ENCODE measurements at places on chromosomes 5 and 9.
A peak's percentile ranks its signal among the peaks of the same experiment; 100 is the strongest.

- DNase-seq = no peak
These were observed 5.6 kb downstream of the SLIT3 start for GRCh38 chr5:169295306-169295705.

- no peak for DNase-seq
These were observed 47.2 kb downstream of the ARHGEF28 start for GRCh38 chr5:73673161-73673591.

DNA sequence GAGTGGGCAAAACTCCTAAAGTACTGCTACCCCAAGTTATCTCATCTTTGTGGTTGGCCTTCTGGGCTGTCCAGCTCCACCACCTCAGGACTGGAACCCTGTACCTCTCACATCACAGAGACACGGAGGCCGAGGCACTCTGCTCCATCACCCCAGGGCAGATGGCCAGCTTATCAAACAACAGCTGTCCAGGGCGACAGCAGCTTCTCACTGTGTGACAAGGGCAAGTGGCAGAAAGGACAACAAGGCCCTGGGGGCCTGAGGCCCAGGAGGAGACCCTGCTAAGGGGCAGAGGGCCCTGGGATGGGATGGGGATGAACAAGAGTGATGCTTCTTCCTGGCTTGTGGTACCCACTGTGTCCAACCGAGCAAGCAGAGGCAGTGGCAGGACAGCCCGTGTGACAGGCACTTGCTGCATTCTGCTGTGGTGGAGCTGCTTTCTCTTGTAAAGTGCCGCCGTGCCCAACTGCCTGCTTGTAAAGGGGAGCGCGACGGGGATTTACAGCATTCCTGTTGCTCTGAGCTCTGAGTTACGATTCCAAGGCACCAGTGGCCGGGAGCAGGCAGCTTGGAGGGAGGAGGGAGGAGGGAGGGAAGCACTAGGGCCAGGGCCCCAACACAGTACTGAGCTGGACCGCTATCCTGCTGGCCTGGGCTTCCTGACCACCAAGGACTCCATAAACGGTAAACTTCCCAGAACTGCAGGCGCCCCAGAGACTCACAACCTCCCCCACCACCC lies 71.2 kb downstream of the SHB start:
- no peak for DNase-seq

- DNase-seq = no peak
These were observed 9.7 kb upstream of the ANKDD1B start for GRCh38 chr5:75601567-75601966.

GRCh38 chr9:129934041-129934591 lies 98.9 kb downstream of the USP20 start:
- peak; percentile 21 for DNase-seq

DNA sequence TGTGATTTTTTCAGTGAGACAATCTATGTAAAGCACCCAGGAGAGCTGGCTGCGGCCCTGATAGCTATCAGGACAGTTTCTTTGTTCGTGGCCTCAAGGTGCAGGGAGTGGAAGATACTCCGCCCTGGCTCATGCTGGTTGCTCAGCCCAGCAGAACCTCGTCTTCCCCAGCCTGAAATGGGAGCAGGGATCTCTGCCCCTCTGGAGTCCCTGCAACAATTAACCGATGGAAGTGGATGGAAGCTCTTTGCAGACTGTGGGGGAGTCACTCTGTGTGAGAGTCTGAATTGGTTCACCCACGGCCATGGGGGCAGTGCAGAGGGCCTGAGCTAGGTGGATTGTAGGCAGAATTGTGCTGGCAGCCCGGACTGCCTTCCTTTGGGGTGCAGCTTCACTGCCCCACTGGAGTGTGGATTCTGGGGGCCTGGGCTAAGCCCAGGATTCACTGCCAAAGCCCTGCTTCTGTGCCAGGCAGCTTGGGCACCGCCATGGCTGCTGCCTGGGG lies 2.8 kb downstream of the AIF1L start:
- no peak for DNase-seq

GRCh38 chr5:152456815-152457443 lies 51.9 kb upstream of the NMUR2 start:
- DNase-seq = no peak

- DNase-seq = no peak
These were observed 3.8 kb upstream of the STPG3 start for GRCh38 chr9:137247135-137247915.

DNA sequence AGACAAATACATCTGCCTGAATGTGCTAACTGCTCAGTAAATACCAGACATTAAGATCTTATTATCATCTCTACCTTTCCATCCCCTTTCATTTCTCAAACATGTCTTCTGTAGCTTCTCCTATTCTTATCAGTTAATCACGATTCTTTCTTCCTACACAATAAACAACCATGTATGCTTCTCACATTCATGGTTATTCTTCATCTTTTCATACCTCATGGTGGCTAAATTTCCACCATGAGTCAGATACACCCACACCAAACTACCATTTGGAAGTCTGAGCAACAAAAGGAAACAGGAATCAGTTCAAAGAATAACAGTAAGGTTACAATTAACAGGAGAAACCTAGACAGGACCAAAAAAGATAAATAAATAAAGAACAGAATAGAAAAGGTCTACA lies 7.7 kb downstream of the ZNF622 start:
- DNase-seq = no peak

DNA sequence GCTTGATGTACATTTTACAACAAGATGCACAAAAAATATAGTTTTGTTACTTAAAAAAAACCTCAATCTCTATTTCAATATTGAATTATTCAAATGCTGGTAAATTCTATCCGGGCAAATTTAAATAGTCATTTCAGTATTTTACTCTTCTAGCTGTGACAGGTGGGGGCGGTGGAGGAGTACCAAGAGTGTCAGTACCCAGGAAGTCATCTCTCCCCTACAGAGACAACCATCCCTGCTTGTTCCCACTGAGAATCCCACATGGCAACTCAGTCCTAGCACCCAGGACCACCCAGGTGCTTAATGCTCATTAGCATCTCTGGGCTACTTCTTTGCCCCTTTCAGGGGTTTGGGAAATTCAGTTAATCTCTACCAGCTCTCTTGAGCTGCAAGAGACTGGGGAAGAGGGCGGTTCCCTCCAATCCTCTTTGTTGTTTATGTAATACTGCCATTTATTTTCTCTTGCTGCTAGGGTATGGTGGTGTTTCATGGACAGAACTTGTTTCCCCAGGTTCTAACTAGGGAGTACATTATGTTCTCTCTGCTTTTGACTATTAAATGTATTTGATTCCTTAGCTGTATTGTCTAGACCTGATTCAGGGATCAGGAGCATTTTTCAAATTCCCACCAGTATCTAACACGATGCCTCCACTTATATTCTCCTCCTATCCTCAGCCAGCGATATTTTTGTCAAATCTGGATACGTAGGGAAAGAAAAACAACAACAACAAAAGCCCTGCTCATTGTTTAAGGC lies 122.5 kb downstream of the CDH18 start:
- no peak for DNase-seq

DNA sequence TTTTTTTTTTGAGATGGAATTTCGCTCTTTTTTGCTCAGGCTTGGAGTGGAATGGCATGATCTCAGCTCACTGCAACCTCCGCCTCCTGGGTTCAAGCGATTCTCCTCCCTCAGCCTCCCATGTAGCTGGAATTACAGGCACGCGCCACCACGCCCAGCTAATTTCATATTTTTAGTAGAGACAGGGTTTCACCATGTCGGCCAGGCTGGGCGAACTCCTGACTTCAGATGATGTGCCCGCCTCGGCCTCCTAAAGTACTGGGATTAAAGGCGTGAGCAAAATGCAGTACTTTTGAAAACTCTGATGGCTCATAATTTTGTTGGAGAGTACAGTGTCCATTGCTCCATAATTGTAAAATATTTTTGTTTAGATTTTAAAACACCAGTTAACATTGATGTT lies 52.6 kb downstream of the CCNH start:
- no peak for DNase-seq

DNA sequence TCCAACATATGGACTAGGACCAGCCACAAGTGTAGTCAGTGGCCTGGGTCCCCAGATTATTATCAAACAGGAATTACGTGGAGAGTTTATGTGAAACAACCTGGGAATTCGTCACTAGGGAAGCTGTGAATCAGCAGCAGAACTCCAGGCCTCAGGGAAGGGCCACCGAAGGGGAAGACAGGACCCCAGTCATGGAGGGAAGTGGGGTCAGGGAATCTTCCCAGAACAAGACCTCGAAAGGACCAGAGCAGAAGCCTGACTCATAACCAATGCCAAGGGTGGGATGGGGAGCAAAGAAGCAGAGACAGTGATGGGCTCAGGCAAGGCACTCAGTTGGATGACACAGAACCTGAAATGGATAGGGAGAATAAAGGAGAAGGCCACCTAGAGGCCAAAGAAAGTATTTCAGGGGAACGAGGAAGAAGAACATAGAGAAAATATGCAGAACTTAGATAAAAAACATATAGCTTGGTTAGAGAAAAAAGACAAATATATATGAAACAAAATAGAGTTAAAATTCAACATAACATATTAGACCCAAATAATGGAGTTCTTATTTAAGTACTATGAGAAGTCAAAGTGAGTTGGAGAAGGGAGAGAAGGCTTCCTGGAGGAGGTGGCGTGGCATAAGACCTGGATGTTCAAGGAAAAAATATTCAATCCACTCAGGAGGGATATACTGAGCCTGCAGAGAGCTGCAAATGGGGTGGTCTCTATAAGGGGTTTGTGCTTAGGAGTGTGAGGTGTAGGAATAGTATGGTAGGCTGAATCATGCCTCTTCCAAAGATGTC lies 66.7 kb upstream of the CAST start:
- peak; percentile 31 for DNase-seq

DNA sequence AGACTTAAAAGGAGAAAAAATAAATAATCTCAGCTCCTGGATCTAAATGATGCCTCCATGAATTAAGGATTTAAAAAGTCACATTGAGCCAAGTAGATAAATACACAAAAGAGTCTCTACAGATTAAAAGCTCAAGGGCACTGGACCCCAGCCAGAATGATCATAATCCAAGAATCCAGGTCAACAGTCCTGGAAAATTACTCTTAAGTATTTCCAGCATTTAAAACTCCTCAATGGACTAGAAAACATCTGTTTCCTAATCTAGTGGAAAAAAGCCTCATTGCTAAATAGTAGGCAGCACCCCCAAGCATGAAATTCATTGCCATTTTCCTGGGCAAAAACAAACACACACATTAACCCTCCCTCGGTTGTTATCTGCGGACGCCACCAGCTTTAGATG lies 96.8 kb downstream of the FRMD3 start:
- no peak for DNase-seq

DNA sequence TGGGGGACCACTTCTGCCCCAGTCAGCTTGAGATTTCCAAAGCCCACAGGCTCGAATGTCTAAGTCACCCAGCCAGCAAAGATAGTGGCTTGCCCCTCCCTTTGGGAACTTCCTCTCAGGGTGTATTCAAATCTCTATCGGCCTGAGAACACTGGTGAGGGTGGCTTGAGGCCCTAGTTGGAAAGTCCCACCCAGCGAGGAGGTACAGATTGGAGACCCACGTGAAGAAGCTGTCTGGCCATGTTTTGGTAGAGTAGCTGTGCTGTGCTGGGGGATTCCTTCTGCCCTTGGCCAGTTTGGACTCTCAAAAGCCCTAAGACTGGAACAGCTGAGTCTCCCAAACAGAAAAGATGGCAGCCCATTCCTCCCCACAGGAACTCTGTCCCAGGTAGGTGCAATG lies 172.7 kb upstream of the RIOK2 start:
- no peak for DNase-seq

DNA sequence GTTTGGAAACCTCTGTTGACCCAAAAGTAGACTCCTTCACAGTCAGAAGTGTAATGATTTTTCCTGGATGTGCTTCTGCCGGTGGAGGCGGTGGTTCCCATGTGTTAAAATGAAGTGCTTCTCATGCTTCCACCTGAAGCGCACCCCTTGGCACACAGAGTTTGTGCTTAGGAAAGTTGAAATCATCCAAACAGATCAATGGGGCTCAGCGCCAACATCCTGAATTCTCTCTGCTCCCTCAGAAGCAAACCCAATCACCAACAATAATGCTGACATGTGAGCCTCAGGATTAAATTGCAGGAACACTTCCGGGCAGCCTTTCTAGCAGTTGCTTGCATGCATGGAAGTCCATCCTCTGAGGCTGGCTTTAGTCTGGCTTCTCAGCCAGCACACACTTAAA lies 71.0 kb downstream of the MED10 start:
- DNase-seq = no peak

- DNase-seq = no peak
These were observed 456.4 kb downstream of the CDH10 start for GRCh38 chr5:24188216-24188925.

GRCh38 chr9:38326122-38326521 lies 66.4 kb upstream of the ALDH1B1 start:
- DNase-seq = no peak

- no peak for DNase-seq
These were observed 11.0 kb upstream of the ATP6V0E1 start for GRCh38 chr5:172972552-172972951.

- peak; percentile 46 for DNase-seq
These were observed 50.8 kb downstream of the NR3C1 start for GRCh38 chr5:143352691-143353090.

GRCh38 chr9:106577121-106577520 lies 285.8 kb upstream of the ZNF462 start:
- no peak for DNase-seq

DNA sequence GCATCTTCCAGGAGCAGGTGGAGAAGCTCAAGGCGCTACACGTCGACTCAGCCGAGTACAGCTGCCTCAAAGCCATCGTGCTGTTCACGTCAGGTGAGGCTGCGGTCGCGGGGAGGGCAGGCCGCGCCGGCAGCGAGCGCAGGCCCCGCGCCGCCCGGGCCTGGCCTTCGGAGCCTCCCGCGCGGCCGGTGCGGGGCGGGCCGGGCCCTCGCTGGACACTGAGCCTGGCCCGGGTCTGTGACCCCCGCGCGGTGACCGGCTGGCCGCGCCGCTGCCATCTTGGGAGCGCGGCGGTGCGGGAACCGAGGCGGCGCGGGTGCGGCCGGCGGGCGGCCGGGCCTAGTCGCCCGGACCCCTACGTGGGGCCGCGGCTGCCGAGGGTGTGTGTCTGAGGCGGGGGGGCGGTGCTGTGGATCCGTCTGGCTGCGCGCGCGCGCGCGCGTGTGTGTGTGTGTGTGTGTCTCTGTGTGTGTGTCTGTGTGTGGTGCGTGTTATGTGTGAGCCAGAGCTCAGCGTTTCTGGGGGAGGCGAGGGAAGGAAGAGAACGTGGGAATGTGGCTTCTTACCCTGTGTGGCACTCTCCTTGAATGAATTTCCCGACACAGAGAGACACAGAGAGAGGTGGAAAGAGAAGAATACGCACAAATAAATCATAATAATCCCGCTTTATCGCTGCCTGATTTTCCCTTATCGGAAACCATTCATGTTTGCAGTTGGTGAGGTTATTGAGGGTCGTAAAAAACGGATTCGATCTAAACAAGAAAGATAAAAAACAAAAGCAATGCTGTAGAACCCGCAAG lies 5.5 kb downstream of the NR2F1 start:
- DNase-seq = no peak

DNA sequence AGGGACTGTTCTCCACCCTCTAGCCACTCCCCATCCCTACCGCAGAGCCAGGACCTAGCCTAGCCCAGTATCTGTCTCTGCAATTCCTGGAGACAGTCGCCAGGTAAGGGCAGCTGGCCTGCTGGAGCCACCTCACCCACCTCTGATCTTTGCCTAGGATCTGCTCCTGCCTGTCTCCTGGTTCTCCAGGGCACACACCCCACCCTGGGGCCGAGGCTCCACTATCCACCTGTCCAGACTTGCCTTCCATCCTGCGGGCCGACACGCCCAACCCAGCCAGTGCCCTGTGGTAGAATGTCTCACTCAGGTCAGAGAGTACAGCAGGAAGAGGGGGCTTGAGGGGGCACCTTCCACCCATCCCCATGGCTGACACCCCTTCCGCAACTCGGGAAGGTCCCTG lies 15.7 kb upstream of the AQP7 start:
- no peak for DNase-seq

GRCh38 chr9:93668261-93668871 lies 92.0 kb downstream of the PHF2 start:
- DNase-seq = no peak

- no peak for DNase-seq
These were observed 33.0 kb downstream of the NDUFA8 start for GRCh38 chr9:122126331-122127261.

All from CD4-positive, alpha-beta T cell treated with Interleukin-21 for 1 hour (primary cell).